Left kidney (tissue), 8 donors: ENCODE measurements at places on chromosomes 12 and 14.

DNA sequence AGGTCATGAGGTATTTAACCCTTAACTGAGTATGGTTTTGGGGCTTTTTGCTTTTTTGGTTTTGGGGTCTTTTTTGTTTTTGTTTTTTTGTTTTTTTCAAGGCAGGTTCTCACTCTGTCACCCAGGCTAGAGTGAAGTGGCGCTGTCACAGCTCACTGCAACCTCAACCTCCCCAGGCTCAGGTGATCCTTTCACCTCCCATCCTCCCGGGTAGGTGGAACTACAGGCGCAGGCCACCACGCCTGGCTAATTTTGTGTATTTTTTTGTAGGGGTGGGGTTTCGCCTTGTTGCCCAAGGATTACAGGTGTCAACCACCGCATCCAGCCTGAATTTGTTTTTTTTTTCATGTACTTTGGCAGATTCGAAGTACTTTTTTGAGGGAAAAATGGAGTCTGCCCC lies 19.9 kb downstream of the RAP1B start:
- no peak for DNase-seq

GRCh38 chr12:53950437-53950773 lies 4.3 kb upstream of the HOXC12 start:
- DNase-seq, result no peak

GRCh38 chr12:2387103-2387834 lies 334.5 kb downstream of the CACNA1C start:
- DNase-seq, result no peak

- DNase-seq, result peak; percentile 20
Measured at GRCh38 chr14:66137081-66137480, 349.1 kb upstream of the CCDC196 start.

DNA sequence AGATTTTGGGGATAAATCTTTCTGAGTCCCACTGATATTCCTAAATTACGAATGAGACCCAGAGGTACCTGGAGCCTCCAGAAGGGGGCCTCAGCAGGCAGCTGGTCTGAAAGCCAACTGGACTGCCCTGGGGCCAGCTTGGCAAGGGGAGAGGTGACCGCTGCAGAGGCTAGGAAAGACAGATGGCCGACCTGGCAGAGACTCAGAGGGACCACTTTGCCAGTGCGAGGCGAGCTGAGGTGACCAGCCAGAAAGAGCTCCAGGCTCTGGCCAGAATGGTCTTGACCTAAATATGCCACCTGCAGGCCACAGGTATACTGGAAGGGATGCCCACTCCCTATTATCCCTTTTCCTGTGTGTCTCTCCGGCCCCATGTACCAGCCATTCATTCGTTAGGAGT lies 256.8 kb upstream of the GARIN6 start:
- DNase-seq, result no peak

GRCh38 chr14:70073924-70074566 lies 114.7 kb downstream of the SLC8A3 start:
- DNase-seq, result peak; percentile 27

- no peak for DNase-seq
Measured at GRCh38 chr12:52703424-52703823, at the start of gene KRT77. Gene KRT77, minus strand, starts transcription at chr12:52703524. Its CDS starts 90 bp downstream, at chr12:52703434.

DNA sequence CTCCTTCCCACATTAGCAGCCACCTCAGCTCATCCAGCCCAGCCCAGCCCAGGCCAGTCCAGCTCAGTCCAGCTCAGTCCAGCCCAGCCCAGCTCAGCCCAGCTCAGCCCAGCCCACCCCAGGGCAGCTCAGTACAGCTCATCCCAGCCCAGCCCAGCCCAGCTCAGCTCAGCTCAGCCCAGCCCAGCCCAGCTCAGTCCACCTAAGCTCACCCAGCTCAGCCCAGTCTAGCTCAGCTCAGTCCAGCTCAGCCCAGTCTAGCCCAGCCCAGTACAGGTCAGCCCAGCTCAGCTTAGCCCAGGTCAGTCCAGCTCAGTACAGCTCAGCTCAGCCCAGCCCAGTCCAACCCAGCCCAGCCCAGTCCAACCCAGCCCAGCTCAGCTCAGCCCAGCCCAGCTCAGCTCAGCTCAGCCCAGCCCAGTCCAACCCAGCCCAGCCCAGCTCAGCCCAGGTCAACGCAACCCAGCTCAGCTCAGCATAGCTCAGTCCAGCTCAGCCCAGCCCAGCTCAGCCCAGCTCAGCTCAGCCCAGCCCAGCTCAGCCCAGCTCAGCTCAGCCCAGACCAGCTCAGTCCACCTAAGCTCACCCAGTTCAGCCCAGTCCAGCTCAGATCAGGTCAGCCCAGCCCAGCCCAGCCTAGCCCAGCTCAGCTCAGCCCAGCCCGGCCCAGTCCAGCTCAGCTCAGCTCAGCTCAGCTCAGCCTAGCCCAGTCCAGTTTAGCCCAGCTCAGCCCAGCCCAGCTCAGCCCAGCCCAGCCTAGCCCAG lies 63.0 kb downstream of the TMEM121 start:
- DNase-seq, result no peak

DNA sequence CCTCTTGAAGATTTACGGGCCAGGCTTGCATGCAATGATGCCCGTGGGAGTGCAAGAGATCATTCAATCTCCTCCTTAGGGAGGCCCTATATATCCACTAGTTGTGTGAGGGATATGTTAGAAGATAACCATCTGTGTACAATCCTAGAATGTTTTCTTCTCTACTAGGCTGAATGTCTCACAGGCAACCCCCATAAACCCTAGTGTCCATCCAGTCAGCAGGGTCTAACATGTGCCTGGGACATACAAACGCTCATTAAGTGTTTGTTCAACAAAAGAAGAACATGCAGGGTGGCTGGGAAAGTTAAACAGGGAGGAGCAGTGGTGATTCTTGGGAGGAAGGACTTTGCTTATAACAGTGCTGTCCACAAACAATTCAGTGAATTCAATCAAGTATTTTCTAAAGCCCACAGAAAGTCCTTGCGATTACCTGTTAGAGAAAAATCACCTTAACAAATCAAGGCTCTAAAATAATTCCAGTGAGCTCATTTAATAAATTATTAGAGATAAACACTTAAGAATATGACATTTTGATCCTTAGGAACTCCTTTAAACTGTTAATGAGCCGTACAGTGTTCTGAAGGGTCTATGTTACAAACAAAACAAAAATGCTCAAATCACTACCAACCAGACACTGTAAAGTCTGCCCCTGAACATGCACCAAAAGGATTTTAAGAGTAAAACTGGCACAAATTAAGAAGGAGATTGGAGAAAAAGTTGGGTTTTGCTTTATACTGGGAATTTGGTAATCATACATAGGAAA lies 96.6 kb upstream of the FERMT2 start:
- DNase-seq, result peak; percentile 58

- DNase-seq, result peak; percentile 82
Measured at GRCh38 chr12:51820526-51821439, 27.7 kb downstream of the FIGNL2 start.

GRCh38 chr12:132395192-132395907 lies 66.0 kb upstream of the GALNT9 start:
- DNase-seq, result no peak
